Activated CD4-positive, CD25-positive, alpha-beta regulatory T cell (primary cell): ENCODE measurements at places on chromosomes 3 and 15.

DNA sequence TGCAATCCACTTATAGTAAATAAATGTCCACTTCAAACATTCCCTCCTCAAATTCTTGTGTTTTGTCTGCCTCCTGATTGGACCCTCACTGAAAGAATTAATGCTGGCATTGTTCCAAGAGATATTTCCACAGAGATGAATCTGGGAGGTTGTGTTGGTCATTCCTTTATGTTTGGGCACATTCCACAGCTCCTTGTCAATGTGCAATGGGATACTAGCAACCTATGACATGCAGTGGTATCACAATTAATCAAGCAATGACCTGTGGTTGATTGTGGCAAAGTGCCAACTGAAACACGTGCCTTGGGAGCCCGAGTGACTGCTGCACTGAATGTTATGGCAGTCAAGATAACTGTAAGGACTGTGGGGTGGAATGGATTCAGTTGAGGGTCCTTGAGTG lies 55.0 kb upstream of the SNRPN start:
- DNase-seq, result no peak

DNA sequence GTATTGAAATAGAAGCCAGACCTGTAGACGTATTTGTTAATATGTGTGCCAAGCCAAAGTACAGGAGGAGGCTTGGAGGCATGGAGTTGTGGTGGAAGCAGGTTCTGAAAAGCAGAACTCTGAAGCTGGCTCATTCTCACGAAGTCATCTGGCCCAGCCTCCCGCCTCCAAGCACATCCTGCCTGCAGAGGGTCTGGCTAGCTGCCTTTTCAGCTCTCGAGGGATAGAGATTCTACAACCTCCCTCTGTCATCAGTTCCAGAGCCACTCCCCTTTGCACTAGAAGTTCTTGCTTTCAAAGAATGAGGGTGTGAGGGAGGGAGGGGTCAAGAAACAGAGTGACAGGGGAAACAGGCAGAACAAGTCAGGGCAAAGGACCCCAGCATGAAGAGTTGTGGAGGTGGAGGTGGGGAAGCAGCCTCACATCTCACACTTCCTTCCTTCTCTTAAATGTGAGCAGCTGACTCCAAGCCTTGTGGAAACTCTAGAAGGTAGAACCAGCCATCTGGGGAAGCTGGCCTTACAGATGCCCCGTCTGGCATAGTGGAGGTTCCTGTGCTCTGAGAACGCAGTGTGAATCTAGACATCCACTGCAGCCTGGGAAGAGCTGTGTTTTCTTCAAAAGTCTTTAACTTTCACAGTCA lies 95.3 kb downstream of the SLC49A4 start:
- DNase-seq, result no peak

- DNase-seq, result no peak
Measured at GRCh38 chr3:141738891-141739363, 829 bp downstream of the RNF7 start.

- DNase-seq, result no peak
Measured at GRCh38 chr3:82222401-82222800, 461.0 kb upstream of the GBE1 start.

GRCh38 chr15:31034152-31034551 lies 42.7 kb upstream of the MTMR10 start:
- DNase-seq, result no peak

DNA sequence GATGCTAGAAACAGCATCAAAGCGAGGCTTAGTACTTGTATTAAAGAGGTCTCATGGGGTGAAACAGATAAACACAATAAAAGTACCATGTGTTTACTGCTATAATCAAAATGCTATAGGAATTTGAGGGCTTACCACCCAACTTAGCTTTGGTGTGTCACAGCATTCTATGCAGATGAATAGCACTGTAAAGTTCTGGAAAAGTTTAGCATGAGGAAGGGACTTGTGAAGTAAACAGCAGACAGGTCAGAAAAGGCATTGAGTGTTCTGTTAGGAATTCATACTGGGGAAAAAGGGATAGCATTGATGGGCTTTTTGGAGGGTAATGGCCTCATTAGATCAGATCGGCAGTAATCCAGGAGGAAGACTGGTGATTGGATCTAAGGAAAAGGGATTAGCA lies 505.3 kb downstream of the NLGN1 start:
- DNase-seq, result no peak

DNA sequence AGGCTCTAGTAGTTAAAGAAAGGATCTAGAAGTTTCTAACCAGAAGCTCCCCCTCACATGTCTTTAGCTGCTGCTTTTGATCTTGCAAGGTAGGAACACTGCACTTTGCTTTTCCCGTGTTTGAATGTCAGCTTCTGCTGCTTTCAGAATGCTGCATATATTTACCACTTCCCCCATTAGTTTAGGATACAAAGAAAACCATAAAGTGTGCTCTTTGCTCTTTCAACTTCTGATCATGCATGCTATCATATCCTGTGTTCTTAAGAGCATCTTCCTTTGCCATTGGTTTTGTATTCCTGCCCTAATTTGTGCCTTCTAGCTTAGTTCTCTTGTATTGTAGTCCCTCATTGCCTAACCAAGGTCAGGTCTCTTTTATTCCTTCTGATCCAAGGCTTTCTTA lies 43.3 kb downstream of the ZNF609 start:
- no peak for DNase-seq

DNA sequence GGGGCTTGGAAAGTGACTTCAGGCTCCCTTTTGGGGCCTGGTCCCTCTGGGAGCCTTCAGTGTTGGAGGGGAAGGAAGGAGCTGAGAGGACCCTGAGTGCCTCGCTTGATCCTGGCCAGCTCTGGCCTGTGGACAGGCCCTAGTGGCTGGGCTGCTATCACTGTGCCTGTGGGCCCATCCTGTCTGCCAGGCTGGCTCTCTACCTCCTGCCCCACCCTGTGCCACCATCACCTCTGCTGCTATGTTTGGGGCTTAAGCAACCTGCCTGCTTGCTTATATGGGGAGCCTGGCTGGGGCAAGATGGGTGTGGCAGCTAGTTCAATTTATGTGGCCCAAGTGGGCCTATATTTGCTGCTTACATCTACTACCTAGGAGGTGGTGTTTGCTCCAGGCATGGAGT lies 7.1 kb downstream of the TEX264 start:
- DNase-seq, result no peak

DNA sequence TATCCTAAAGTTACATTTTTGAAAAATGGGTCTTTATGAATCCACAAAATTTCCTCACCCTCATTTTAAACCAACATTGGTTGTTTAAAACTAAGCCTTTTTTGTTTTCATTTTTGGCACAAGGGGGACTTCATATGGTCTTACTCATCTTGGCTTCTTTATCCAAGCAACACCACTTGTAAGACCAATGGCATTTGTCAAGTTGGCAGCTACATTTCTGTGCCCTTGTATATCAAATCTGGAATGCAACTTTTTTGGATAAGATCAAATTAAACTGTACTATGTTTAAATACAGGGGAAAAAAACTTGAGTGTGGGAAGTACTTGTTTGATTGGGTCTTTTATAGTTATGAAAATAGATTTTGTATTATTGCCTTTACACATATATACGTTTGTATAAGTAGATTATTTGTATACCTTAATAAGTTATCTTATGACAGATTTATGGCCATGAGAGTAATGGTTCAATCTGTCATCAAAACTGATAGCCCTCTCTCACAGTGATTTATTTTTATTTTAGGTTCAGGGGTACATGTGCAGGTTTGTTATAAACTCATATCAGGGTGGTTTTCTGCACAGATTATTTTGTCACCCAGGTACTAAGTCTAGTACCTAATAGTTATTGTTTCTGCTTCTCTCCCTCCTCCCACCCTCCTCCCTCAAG lies 43.4 kb downstream of the GPR160 start:
- DNase-seq, result no peak

GRCh38 chr3:67791620-67792019 lies 137.2 kb upstream of the SUCLG2 start:
- DNase-seq, result no peak

GRCh38 chr3:127889976-127890650 lies 24.9 kb upstream of the KBTBD12 start:
- DNase-seq, result no peak

DNA sequence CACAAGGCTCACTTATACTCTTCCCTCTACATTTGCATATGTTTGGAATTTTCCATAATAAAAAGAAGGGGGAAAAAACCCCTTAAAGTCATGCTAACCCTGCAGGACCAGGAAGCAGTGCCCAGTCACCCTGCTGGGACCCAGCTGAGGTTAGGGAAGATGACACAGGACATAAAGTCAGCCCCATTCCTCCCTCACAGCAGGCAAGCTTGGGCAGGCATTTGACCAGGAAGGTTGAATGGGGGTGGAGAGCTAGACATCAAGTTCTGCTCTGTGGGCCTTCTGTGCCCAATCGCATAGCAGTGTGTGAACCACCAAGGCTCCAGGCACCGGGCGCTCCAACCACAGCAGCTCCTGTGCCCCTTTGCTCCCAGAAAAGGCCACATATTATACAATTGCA lies 7.1 kb upstream of the HDAC11 start:
- no peak for DNase-seq

DNA sequence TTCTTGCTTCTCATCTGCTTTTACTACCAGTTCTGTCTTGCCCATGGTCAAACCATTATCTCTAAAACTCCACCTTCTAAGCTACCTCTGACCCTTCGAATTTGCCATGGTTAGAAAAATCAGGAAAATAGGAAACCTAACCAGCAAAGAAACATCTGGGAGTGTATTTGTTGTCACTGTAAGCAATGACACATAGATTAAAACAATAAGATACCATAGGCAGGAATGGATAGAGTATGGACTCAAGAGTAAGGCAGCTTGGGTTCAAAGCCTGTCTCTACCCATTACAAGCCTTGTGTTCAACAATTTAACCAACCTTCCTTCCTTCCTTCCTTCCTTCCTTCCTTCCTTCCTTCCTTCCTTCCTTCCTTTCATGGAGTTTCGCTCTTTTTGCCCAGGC lies 34.9 kb downstream of the CRTC3 start:
- DNase-seq, result no peak

DNA sequence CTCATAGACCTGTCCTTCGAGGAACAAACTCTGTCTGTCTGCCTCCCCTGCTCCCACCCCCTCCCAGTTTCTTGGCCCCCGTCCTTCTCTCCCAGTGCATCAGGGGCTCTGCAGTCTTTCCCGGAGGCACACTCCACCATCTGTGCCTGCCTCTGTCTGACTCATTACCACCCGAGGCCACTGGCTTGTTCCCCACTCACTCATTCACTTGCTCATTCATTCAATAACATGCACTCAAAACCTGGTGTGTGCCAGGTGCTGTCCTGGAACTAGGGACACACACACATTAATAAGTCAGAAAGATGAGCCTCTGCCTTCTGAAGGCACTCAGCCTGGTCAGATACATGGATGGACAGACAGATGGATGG lies 12.4 kb downstream of the AMIGO3 start:
- no peak for DNase-seq

- no peak for DNase-seq
Measured at GRCh38 chr3:138125548-138126221, 6.5 kb downstream of the A4GNT start.

GRCh38 chr3:190989218-190989617 lies 126.7 kb upstream of the GMNC start:
- no peak for DNase-seq

- DNase-seq, result no peak
Measured at GRCh38 chr3:57805674-57806073, 49.6 kb downstream of the SLMAP start.

GRCh38 chr15:25775317-25775912 lies 87.7 kb downstream of the ATP10A start:
- no peak for DNase-seq

GRCh38 chr15:57090496-57090859 lies 172.0 kb downstream of the TCF12 start:
- no peak for DNase-seq

- DNase-seq, result no peak
Measured at GRCh38 chr3:124873226-124873625, 13.9 kb downstream of the ITGB5 start.

DNA sequence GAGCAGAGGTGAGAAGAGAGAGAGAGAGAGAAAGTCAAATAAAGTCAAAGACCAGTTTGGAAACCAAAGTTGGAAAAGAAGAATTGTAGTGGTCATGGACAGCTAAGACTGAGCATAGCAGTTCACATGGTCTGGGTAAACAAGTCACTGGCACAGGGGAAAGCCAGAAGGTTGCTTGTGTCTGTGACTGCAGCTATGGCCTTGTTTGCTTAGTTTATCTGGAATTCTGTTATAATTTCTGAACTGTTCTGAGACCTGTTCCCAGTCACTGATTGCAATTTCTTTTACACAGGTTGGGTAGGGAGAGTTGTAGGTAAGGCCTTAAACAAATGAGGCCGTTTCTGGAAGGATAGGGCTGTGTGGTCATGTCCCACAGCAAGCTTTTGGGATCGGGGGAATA lies 43.4 kb upstream of the MYZAP start:
- no peak for DNase-seq

DNA sequence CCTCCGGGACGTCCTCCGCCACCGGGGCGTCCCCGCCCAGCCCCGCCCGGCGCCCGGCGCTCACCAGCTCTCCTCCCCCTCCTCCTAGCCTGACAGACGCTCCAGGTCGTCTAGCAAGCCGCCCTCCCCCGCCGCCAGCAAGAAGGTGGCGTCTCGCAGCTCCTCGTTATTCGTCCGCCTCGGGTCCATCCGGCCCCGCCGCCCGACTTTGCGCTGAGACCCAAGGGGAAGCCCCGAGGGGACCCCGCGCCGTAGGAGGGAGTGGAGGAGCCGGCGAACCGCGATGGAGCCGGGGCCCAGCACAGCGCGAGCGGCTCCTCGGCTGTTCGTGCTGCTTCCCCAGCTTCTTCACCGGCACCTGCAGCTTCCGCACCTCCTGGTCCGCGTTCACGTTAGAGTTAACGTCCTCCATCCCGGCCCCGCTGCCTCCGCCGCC lies 26.3 kb upstream of the MTHFS start:
- peak; percentile 53 for DNase-seq

- no peak for DNase-seq
Measured at GRCh38 chr15:48411971-48412591, 80.9 kb downstream of the DUT start.

DNA sequence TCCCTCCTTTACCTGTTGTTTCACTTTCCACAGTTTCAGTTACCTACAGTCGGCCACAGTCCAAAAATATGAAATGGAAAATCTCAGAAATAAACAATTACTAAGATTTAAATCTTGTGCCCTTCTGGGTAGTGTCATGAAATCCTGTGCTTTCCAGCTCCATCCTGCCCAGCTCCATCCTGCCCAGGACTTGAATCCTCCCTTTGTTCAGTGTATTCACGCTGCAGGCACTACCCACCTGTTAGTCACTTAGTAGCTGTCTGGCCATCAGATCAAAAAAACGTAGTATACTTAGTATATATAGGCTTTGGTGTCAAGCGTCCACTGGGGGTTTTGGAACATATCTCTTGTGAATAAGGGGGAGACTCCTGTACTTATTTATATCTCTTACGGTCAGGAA lies 329.0 kb upstream of the SEMA6D start:
- no peak for DNase-seq

- no peak for DNase-seq
Measured at GRCh38 chr15:45641374-45641781, 6.5 kb downstream of the SQOR start.

GRCh38 chr3:149085828-149086231 lies 503 bp downstream of the HLTF start:
- DNase-seq, result no peak
